ENCODE measurements at places on chromosomes 12 and 14.

DNA sequence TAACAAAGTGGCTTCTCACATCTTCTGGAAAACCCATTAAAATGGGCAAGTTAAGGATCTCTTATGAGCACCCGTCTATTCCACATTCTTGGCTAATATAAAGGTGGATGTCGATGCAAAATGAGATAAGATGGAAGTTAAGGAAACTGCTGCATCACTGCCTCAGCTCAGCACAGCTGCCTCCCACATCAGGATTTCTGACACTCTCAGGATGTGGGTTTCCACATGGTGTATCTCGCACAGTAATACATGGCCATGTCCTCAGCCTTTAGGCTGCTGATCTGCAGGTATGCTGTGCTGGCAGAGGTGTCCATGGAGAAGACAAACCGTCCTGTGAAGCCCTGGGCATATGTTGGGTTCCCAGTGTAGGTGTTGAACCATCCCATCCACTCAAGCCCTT is 1348.0 kb downstream of the TMEM121 start:
- no peak for DNase-seq

GRCh38 chr14:51284241-51284640 is 44.2 kb downstream of the TMX1 start:
- DNase-seq: no peak

GRCh38 chr14:104795781-104796686 is 486 bp upstream of the AKT1 start:
- no peak for DNase-seq

GRCh38 chr14:105120056-105120455 is 48.5 kb downstream of the JAG2 start:
- DNase-seq: peak; percentile 42

GRCh38 chr12:103742349-103742932 is 98.6 kb downstream of the NT5DC3 start:
- DNase-seq: no peak

DNA sequence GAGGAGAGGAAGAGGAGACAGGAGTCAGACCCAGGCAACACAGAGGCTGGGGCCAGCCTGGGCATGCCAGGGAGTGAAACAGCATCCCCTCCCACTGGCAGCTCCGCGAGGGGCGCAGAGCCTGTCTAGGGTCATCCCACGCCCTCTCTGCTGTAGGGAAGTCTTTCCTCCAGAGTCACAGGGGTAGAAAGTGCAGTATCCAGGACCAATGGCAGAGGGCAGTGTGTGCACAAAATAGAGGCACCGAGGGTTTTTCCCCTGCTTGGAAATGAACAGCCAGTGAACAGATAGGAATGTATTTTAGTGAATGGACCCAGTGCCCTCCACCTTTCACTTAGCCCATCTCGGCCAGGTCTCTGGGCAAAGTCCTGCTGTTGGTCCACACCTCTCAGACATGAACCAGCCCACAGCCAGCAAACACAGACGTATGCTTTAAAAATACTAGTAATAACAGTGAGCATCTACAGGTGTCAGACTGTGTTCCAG is 9.4 kb upstream of the KRT74 start:
- DNase-seq: peak; percentile 93

DNA sequence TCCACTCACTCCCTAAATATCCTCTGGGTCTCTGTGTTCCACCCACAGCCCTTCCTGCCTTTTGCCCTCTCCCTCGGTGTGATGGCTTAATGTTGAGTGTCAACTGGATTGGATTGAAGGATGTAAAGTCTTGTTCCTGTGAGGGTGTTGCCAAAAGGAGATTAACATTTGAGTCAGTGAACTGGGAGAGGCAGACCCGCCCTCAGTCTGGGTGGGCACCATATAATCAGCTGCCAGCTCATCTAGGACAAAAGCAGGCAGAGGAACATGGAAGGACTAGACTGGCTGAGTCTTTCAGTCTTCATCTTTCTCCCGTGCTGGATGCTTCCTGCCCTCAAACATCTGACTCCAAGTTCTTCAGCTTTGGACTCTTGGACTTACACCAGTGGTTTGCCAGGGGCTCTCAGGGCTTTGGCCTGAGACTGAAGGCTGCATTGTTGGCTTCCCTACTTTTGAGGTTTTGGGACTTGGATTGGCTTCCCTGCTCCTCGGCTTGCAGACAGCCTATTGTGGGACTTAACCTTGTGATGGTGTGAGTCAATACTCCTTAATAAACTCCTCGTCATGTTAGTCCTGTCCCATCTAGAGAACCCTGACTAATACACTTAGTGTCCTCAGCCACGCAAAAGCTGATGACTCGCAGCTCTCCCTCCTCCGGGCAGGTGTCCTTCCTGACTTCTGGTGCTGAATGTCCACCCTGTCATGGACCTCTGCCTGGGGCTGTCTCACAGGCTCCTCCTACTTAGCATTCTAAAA is 5.9 kb downstream of the DGLUCY start:
- DNase-seq: peak; percentile 85

DNA sequence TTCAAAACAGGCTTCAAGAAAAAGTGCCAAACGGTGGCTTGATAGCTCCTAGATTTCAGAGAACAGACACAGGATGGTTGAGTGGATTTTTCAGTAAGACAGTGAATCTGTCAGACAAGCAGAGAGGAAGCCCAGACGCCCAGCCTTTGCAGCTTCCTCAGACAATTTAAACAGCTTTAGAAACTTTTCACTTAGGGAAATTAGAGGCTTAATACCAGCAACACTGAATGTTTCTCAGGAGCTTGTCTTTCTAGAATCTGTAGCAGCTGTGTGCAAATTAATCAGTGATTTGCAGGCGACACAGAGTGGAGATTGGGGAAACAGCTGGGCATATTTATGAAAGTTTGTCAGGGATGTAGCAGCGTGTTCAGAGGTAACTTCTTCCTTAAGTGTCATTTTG is 362.1 kb downstream of the GALC start:
- no peak for DNase-seq

GRCh38 chr14:77107228-77107627 is 9.2 kb downstream of the CIPC start:
- DNase-seq: no peak

DNA sequence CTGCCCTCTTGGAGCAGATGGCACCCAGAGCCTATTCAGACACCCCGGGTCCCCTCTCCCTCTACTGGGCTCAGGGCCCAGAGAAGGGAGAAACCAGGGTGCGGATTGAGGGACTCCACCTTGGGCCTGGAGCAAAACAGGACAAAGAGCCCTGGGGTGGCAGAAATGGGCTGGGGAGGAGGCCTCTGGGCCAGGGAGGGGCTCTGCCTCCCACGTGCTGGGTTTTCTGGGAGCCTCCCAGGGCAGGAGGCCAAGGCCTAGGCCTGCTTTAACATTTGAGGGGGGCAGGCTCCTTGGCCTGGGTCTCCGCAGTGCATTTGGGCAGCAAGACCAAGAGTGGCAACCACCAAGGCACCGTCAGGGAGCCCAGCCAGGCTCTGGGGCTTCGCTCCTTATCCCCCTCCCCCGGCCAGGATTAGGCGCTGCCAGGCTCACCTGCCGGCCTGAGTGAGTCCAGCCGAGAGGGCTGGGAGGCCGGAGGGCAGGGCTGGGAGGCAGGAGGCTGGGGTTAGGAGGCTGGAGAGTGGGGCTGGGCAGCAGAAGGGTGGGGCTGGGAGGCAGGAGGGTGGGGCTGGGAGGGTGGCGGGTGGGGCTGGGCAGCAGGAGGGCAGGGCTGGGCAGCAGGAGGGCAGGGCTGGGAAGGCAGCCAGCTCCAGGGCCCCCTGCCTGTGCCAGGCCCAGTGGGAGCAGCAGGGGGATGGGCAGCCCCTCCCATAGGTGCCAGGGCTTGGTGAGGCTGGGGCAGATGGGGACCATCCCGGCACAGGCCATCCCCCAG is 101.8 kb upstream of the EIF5 start:
- DNase-seq: no peak

DNA sequence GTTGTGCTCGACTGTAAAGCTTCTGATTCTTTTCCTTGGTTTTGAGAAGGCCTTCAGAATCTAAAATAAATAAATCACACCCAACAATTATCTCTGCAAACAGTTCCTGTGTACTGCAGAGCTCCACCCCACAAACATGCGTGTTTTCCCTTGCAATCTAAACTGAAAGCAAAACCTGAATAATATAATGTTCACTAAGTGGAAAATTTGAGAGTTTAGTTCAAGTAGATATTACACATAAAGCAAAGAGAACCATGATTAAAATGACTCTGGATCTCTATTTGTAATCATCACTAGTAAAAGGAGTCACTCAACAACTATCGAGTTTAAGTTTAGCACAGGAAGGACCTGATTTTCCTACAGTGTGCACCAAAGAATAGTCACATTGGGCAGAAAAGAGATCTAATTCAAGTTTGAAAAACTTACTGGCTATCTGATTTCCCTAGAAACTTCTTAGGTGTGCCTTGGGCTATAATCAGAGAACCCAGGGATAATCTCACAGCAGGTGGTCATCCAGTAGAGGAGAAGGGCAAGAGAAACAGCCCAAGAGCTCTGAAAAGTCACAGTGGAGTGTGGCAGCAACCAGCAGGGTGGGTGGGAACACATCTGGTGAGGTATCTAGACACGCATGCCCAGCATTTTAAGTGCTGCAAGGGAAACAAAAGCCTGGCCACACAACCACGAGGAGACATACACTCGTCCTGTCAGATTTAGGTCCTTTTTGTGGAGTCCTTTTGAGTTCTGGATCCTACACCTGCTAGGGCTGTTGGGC is 25.4 kb downstream of the ATG14 start:
- no peak for DNase-seq

- DNase-seq: no peak
Observed at GRCh38 chr12:109501299-109501698, 23.9 kb downstream of the UBE3B start.

DNA sequence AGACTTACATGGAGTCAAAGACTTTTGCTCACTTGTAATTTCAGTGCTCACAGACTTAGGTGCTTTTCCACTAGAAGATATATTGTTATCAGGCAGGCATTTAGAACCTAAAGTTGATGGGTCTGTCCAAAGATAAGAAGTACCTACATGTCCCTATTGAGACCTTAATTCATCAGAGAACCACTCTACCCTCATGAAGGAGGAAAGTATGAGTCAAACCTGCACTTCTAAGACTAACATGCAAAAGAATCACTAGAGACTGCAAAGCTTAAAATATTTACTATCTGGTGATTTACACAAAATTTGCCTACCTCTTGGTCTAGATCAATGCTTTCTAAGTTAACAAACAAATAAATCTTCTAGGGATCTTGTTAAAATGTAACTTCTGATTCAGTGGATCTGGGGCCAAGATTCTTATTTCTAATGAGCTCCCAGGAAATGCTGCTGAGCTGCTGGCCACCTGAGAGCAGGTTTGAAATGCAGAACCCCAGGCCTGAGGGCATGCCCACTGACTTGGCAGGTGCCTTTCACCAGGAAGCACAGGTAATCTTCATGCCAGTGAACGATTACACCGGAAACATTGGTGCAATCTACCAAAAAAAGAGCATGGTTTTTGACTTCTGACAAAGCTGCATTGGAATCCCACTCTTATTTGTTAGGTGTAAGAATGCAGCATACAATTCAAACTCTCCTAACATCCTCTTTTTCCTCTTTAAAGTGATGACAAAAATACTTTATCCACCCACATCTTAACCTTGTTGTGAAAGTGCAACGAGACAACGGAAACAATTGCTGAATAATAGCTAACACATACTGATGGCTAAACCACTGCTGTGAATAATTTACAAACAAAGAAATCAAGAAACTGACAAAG is 214.2 kb downstream of the ADAMTS20 start:
- peak; percentile 11 for DNase-seq

- no peak for DNase-seq
Observed at GRCh38 chr12:96878704-96879103, 28.4 kb upstream of the NEDD1 start.

- DNase-seq: no peak
Observed at GRCh38 chr12:108825201-108825950, 32.0 kb downstream of the SSH1 start.

GRCh38 chr12:52892207-52892852 is 12.5 kb downstream of the KRT8 start:
- DNase-seq: no peak

- no peak for DNase-seq
Observed at GRCh38 chr12:46358791-46359666, 13.5 kb downstream of the SLC38A2 start.

DNA sequence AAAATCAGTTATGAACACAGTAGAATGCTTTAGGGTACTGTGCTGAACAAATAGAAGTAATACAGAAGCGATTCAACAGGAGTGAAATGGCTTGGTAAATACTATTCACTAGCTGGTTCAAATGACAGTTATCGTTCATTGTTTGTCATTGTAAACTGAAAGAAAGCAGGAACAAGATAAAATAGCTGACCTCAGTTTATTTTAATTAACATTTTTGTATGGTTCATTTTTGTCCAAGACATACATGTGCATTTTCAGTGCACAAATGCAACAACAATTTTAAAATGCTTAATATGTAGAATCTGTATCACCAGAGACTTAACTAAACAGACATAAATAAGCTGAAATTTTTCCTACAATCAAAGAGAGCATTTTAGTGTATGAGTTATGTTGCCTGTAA is 49.9 kb downstream of the ALX1 start:
- DNase-seq: no peak

- DNase-seq: no peak
Observed at GRCh38 chr14:65072256-65072655, 30.1 kb downstream of the MAX start.

- DNase-seq: no peak
Observed at GRCh38 chr12:19836456-19836855, 397.2 kb downstream of the AEBP2 start.

DNA sequence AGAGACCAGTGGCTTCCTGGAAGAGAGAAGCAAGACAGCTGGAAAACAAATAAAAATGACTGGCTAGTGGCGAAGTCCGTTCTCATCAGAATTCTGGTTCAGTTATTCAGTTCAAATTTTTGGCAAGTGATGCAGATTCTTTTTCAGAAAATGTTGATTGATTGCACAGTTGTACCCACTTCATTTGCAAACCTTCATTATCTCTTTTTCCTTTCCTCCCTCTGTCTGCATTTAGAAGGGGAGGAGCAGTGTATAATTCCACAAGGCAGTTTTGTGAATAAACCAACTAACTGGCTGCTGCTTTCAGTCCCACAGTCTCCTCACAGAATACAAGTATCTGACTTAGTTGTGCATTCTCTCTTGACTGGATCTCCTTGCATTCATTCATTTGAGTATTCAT is 417.5 kb downstream of the NPAS3 start:
- DNase-seq: no peak

DNA sequence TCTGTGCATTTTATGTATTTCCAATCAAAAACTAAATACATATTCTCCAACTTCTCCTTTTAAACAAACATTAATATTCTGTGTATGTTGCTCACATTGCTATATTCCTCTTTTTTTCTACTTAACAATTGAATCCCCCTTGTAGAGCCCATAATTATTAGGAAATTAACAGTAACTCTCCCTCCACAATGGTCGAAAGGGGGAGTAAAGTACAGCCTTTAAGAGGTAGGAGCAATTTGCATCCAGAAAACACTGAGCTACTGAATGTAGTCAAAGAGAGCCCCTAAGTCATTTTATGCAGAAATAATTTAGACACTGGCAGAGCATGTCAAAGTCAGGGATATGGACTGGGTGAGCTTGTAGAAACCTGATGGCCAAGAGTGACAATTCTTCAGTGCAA is 57.2 kb upstream of the SCN8A start:
- no peak for DNase-seq
